ENCODE measurements at places on chromosomes 1 and 21.

DNA sequence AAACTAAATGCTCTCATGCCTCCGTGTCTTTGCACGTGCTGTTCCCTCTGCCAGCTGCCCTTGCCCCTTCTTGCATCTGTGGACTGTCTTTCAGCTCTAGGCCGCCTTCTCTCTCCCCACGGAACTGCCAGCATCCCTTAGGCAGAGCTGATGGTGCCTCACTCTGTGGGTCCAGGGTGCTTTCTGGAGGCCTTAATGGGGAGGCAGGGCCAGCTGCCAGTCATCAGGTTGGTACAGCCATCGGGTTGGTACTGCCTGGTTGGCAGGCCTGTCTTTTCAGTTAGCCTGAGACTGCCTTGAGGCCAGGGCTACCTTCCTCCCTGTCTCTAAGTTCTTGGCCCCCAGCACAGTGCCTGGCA, 61.4 kb upstream of the TARBP1 start:
- no peak for DNase-seq

GRCh38 chr1:199109160-199109559, 470.3 kb downstream of the PTPRC start:
- no peak for DNase-seq

GRCh38 chr1:34460193-34460592, 283.5 kb downstream of the C1orf94 start:
- peak; percentile 0 for DNase-seq

GRCh38 chr1:116921937-116922336, 12.2 kb downstream of the PTGFRN start:
- no peak for DNase-seq

DNA sequence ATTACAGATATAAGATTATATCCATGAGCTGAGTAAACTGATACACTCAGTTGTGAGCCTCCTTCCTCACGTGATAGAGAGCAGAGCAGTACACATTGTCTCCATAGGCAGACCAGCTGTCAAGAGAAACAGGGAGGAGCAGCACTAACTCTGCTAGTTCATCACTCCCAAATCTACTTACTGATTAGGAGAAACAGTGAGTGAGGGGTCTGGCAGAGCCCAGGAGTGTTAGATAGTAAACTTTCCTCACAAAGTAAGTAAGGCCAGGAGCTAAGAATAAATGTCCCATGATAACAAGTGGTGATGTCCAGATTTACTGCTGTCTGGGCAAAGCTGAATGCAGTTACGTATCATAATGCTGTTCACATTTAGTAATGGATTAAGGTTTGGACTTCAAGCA, 168.6 kb upstream of the KCNK2 start:
- DNase-seq: no peak

GRCh38 chr1:111577814-111578213, 41.8 kb upstream of the RAP1A start:
- DNase-seq: no peak

- DNase-seq: no peak
Observed at GRCh38 chr1:200181861-200182260, 154.4 kb downstream of the NR5A2 start.

DNA sequence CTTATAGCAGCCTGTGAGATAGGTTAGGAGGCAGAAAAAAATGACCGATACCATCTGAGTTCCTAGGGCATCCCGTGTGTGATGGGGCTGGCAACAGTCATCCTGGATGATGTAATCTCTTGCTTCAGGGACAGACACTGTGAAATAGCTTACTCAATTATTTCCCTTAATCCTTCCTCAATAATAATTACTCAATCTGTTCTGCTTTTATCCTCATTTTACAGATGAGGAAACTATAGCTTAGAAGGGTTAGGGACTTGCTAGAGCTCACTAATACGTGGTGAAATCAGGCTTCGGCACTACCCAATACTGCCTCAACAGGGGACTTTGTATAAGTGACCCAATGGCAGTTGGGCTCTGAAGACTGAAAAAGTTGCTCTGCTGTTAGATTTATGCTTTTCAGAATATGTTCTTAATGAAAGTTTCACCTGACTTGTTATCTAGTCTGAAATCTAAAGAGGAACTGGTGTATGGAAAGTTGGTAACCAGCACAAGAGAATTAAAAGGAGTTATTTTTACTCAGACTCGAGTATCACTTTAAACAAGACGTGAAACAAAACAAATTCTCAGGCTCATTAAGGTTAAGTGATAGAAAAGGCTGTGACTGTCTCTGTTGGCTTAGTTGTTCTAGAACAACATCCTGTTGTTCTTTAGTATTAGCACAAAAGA, 14.4 kb downstream of the CD55 start:
- DNase-seq: no peak

DNA sequence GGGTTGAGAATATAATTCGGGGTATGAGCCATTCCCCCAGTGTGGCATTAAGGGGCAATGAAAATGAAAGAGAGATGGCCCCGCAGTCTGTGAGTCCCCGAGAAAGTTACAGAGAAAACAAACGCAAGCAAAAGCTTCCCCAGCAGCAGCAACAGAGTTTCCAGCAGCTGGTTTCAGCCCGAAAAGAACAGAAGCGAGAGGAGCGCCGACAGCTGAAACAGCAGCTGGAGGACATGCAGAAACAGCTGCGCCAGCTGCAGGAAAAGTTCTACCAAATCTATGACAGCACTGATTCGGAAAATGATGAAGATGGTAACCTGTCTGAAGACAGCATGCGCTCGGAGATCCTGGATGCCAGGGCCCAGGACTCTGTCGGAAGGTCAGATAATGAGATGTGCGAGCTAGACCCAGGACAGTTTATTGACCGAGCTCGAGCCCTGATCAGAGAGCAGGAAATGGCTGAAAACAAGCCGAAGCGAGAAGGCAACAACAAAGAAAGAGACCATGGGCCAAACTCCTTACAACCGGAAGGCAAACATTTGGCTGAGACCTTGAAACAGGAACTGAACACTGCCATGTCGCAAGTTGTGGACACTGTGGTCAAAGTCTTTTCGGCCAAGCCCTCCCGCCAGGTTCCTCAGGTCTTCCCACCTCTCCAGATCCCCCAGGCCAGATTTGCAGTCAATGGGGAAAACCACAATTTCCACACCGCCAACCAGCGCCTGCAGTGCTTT, 9.4 kb downstream of the PROX1 start:
- no peak for DNase-seq

- DNase-seq: peak; percentile 77
Observed at GRCh38 chr1:32773018-32773763, 44.0 kb downstream of the YARS1 start.

- no peak for DNase-seq
Observed at GRCh38 chr1:100530880-100531487, 7.0 kb upstream of the GPR88 start.

DNA sequence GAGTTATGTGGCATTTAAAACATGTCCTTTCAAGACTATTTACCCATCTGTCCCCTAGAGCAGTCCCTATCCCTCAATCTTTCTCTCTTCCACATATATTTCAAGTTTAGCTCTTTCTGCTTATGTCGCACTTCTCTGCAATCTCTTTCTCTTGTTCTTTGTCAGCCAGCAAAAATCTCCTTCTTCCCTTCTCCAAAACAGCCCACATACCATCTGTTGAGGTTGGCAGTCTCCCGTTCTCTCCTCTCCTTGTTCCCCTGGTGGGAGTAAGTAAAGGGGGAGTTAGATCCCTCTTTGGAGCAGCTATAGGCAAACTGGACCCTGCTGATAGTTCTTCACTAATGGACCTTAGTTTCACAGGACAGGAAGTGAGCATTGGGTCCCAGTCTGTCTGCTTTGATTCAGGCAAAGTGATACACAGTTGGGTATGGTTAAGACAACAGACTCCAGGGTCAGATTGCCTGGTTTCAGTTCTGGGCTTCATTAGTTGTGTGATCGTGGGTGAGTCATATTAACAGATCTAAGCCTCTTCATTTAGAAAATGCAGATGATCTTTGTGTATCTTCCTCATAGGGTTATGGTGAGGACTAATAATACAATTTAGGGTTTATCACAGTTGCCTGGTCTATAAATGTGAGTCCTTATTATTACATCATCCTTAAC, 19.7 kb downstream of the BRINP2 start:
- no peak for DNase-seq

GRCh38 chr1:154720328-154721297, 112.6 kb upstream of the ADAR start:
- no peak for DNase-seq

- no peak for DNase-seq
Observed at GRCh38 chr1:206635978-206636345, 626 bp downstream of the DYRK3 start.

DNA sequence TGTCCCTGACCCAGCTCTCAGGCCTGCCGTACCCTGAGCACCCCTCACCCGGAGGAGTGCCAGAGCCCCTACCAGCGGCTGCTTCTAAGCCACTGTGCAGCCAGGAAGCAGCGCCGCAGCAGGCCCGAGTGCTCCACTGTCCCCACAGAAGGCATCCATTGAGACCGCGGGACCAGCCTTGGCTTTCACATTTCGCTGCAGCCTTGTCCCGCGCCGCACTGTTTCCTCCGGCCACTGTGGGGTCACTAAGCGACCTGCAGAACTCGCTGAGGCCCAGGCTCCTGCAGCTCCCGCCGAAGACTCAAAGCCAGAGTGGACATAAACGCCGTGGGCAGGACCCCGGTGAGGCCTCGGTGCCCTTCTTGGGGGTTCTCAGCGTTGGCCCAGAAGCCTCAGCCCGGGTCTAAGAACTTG, 3.0 kb downstream of the ALX3 start:
- no peak for DNase-seq

- DNase-seq: no peak
Observed at GRCh38 chr1:40853113-40853884, 8.9 kb downstream of the CITED4 start.

DNA sequence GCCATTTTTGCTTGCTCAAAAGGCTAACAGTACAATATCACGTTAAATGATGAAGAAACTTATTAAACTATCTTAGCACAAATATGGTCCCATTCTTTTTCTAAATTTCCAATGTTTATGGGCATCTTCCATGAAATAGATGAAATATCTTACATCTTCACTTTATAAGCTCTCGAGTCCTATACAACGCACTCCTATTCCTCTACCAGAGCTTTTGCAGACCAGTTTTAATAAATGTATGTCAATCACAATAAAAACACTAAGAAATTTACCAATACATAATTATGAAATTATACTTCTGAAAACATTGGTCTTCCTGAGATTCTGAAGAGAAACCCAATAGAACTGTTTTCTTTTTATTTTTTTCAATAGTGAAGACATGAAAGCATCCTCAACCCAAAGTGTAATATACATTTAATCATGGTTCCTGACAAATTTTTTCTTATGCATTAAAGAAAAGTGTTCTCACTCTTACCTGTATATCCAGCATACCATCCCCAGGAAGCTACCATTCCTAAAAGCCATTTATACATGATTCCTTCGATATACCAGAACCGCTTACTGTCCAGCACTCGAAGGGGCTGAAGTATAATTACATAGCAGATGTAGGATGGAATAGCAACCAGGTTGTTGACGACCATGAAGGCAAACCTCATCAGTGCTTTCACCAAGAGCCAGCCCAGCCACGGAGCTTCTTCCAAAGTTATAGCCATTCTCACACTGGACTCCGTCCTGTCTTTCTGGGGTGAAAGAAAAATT, 1.8 kb downstream of the LPGAT1 start:
- no peak for DNase-seq

DNA sequence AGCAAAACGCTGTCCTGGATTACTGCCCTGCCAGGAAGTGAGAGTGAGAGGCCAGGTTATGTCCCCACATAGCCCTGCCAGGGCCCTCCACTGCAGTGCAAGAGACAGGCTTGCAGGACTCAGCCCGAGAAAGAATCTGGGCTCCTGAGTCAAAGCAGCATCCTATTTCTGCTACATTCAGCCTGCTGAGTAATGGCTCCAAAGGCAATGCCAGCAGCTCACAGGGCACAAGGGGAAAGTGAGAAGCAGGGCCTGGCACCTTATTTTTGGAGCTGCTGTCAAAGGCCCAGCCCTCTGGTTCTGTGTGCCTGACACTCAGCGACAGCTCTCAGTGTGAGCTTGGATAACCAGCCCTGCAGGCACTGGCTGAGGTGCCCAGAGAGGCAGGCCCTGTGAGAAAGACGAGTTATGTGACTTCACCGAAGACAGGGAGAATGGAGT, 83.9 kb downstream of the DTL start:
- no peak for DNase-seq
